NCI-H187 (cell line): ENCODE measurements at places on chromosomes 5 and 9.

GRCh38 chr5:181189962-181190710 lies 14.9 kb downstream of the TRIM7 start:
- no peak for DNase-seq

DNA sequence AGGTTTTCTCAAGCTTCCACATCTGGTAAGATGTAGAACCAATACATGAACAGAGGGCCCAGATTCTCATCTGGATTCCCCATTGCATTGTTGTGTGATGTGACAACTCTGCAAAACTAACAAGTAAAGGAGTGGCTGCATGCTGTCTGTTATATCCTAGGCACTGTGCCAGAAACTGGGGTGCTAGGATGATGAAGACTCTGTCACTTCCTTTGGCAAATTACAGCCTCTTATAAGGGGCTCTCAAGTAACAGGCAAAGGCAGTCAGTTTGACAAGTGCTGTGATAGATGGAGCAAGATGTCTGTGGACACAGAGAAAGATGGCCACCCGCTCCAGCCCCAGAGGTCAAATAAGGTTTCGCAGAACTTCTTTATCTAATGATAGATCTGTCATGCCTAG lies 115.7 kb downstream of the PAPPA start:
- no peak for DNase-seq

DNA sequence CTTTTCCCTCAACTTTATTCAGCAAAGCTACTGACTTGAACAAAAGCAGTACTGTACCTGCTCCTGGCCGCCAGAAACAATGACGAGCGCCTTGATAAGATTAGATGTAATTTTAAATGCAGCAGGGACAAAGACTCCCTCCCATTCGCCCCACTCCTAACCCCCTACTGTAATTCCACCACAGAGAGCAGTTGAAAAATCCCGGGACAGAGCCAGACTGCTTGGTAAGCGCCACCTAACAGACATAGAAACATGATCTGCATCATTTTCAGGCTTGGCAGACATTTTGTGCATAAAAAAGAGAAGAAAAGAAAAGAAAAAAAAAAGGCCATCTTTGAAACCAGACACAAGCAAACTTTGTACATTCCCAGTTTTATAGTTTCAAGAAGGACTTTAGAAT lies 81.9 kb downstream of the ISL1 start:
- DNase-seq, result no peak

- DNase-seq, result no peak
These were observed 11.5 kb downstream of the CCDC69 start for GRCh38 chr5:151212406-151212798.

GRCh38 chr5:40258222-40258621 lies 421.5 kb upstream of the PTGER4 start:
- DNase-seq, result no peak

- no peak for DNase-seq
These were observed 2.6 kb downstream of the SLC2A6 start for GRCh38 chr9:133476036-133476931.

DNA sequence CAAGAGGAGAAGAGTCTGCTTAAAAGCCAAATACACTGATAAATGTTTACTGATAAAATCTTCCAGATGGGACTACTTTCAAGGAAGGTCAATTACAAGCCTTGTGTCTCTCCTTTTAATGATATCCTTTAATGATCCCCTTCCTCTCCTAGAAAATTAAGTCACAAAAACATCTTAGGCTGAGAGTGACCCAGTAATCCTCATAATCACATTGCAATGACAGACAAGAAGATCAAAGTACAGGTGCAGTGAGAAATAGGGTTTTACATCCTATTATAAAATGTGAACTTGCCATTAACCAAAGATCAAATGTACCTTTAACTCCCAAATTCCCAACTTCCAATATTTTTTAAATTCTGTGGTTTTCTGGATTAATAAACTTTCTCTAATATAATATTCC lies 514.8 kb downstream of the RAB3C start:
- DNase-seq, result no peak

DNA sequence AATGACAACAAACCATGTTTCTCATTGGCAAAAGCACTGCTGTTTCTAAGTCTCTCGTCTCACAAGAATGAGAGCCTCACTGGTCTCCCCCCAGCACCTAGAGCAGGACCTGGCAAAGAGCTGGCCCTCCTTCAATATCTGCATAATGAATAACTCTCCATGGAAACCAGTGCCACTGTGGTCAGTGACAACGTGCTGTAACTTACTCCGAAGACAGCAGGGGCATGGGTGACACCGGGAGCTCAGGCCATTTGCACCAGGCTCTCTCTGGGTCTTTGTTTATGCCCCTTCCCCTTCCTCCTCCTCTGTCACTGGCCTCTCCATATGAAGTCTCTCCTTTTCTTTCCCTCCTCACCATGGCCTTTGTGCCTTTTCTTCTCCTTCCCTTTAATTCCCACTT lies 33.3 kb downstream of the TAS2R1 start:
- no peak for DNase-seq

GRCh38 chr5:157232706-157233105 lies 33.2 kb upstream of the CYFIP2 start:
- DNase-seq, result no peak

- no peak for DNase-seq
These were observed 956 bp downstream of the MBLAC2 start for GRCh38 chr5:90473396-90474234.

DNA sequence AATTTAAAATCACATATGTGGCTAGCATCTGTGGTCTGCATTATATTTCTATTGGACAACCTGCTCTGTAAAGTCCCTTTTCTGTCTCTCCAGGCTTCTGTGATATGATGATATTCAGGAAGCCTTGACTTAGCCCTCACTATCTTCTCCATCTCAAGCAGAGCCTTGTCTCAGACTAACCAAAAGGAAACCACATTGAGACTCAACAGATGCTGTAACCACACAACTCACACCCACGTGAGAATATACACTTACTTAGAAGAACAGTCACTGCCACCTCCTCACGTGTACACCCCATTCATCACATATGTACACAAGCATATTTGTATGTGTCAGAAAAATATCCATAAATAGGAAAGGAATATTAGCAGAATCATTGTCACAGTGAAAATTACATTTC lies 33.6 kb downstream of the HTR4 start:
- DNase-seq, result no peak

DNA sequence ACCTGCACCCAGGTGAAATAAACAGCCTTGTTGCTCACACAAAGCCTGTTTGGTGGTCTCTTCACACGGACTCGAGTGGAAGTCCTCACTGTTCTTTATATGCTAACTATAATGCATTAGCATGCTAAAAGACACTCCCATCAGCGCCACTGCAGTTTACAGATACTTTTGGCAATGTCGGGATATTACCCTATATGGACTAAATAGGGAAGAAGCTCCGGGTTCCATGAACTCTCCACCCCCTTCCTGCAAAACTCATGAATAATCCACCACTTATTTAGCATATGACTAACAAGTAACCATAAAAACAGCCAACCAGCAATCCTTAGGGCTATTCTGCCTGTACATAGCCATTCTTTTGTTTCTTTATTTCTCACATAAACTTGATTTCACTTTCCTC lies 426.2 kb upstream of the PTPRD start:
- no peak for DNase-seq

GRCh38 chr5:150523472-150524350 lies 15.8 kb downstream of the NDST1 start:
- DNase-seq, result no peak
